ENCODE measurements at places on chromosomes 1 and 21. TPM values are rescaled to one million over a fixed set of nuclear protein-coding genes. Genes with fewer than 3 reads are reported as not detected.

PTCH2 gene
- polyA plus RNA-seq: 0.37 TPM

DNA sequence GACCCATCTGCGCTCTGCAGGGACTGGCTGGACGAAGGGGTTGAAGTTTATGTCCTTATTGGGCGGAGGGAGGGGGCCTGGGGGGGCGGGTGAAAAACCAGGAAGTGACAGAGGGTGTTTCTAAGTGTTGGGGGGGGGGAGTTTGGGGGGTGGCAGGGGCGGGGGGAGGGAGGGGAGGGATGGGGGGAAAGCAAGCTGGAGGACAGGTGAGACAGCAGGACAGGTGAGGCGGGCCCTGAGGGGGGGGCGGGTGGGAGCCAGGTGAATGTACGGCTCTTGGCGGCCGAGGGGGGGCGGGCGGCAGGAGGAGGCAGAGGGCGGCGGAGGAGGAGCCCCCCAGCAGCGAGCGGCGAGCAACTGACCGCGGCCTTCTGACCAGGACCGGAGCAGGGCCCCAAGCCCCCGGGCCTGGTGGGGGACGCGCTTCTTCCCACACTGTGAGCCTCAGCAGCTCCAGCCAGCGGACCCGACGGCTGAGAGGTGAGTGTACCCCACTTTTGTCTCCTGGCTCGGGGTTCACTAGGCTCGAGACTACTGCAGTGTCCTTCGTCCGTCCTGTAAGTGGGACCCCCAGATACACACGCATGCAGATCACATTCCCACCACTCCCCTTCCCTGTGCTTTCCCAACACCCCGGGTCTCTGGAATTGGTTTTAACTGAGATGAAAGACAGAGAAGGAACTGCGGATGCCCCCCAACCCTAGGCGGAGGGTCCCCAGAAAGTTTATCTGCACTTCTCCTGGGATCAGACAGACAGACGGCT lies at the start of gene ZBTB7B:
TSS of gene ZBTB7B (plus strand) at position 339 of the 763 bp plus-strand sequence. CDS start 11,859 bp downstream, outside the sequence.
- peak; percentile 49 for DNase-seq

- no peak for DNase-seq
These were observed 33.2 kb upstream of the FNBP1L start for GRCh38 chr1:93414749-93415148.

GRCh38 chr1:17233675-17234320 lies 15.1 kb upstream of the PADI3 start:
- no peak for DNase-seq

DNA sequence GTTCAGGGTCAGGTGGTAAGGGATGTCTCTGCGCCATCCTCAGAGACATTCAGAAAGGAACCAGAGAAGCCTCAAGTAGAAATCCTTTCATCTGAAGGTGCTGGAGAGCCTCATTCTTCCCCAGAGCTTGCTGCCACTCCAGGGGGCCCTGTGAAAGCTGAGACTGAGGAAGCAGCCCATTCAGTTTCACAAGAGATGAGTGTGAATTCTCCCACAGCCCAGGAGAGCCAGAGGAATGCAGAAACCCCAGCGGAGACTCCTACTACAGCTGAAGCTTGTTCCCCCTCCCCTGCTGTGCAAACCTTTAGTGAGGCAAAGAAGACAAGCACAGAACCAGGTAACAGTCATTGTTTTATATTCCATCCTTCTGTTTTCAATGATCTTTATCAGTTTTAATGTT lies 38.7 kb downstream of the ZBTB40 start:
- no peak for DNase-seq

DNA sequence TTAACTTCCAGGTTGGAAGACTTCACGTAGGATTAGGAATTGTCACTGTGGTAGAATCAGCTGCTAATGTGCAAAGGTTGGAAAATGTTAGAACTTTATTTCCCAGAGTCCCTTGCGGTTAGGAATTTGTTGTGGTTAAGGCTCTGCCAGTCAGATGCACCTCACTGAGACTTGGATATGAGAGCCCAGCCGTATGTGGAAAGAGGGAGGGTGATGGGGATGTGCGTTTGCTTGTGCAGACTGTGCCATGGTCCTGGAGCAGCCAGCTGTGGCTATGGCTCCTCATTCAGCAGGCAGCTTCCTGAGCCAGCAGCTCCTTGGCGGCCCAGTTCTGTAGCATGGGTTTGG lies 12.5 kb downstream of the S100A10 start:
- DNase-seq: no peak

DNA sequence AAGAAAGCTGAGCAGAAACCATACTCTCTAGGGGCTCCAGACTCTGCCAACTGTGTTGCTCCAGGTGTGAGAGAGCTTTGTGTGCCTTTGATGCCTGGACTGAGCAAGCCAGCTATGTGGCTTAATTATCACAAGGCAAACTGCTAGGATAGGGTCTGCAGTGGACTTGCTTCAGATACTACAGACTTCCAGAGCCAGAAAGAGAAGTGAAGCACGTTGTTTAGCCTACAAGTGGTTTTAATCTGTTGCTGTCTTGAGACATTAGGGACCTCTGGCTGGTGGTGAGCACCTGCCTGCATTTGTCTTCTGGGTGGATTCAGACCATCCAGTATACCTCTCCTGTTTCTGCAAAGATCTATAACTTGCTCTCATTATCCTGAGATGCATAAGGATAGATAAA lies 353.4 kb upstream of the PLXNA2 start:
- DNase-seq: no peak

HAO2 gene
- not detected for polyA plus RNA-seq

DNA sequence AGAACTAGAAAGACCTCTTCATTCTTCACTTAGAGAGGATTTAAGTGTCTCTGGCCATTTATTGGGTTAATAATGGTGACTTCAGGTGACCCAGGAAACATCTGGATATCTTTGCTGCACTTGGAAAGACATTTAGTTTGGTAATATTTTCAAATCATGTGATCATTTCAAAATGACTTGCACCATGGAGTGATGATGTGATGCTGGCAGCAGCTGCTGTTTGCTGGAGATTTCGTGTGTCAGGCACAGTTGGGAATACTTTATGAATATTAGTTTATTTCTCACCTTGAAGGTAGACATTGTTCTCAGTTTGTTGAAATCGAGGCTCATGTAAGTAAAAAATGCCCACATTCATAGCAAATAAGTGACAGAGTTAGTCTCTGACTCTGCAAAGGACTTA lies 236.0 kb downstream of the DISC1 start:
- peak; percentile 66 for DNase-seq

- no peak for DNase-seq
These were observed 72.3 kb upstream of the PTBP2 start for GRCh38 chr1:96649301-96649700.

- no peak for DNase-seq
These were observed 418.9 kb downstream of the SETD4 start for GRCh38 chr21:35641271-35642016.

GRCh38 chr1:25885602-25886001 lies 10.1 kb upstream of the PAQR7 start:
- DNase-seq: no peak

DNA sequence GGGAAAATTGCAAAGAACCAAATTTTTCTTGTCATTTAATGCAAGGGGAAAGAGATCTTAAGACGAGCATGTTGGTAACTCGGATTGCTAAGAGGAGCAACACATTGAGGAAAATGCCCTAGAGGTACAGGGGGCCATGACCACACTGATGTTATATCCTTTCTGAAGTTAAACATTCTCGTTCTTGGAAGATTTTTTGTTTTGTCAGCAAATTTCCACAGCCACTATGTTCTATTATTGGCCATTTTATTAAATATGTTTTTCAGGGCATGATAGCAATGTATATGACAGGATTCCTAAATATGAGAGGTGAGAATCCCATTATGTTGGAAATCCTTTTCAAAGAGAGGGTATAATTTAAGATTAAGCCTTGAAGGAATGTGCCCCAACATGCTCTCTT lies 627.2 kb upstream of the PKN2 start:
- no peak for DNase-seq

KAZN gene
- polyA plus RNA-seq: 7.6 TPM

DNA sequence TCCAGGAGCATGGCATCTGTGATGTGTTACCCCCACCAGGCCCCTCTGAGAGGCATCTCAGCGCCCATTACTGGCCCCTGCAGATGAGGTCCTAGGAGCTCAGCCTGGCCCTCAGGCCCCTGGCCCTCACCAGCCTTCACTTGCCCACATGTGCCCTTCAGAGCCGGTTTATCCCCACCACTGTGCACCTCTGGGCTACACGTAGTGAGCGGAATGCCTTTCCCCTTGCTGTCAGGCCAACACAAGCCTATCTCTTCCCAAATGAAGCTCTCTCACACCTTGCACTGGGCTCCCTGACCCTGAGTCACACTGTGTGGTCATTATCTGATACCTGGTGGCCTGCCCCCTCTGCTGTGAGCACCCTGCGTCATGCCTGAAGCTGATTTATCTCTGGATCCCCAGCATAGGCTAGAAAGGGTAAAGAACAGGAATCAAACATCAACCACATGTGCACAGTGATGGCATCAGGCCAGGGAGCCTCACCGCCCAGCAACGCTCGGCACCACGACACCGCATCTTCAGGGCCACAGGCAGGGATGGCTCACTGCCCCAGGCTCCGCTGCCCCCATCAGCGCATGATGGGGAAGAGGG lies 49.1 kb downstream of the GLIS1 start:
- no peak for DNase-seq

AGT gene
- 1.7 TPM for polyA plus RNA-seq

DNA sequence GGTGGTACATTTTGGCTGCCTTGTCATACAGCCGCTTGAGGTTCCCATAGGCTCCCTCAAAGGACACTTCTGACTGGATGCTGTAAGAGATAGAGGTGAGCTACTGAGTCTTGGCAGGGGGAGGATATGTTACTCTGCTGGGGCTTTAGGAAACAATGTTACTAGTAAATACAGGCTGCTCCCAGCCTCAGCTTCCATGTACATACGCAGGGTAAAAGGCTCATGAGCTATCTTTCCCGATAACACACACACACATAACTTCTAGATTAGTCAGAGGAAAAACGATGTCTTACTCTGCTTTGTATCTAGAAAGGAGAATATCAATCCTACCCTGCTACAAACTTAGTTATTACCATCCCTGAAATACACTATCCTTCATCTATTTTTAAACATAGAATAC lies 14.3 kb downstream of the SMG5 start:
- no peak for DNase-seq

GRCh38 chr1:33298623-33299277 lies 22.1 kb downstream of the A3GALT2 start:
- peak; percentile 61 for DNase-seq

- DNase-seq: no peak
These were observed 351.9 kb upstream of the CAMK1G start for GRCh38 chr1:209231476-209232156.

- DNase-seq: no peak
These were observed 60.1 kb upstream of the KAZN start for GRCh38 chr1:14538335-14538734.

- DNase-seq: no peak
These were observed 61.3 kb downstream of the PUM1 start for GRCh38 chr1:31004231-31004621.

All from lung (tissue), 17 donors.